Stimulated activated CD4-positive, alpha-beta T cell treated with anti-CD3 and anti-CD28 coated beads, TNF-alpha, amount 100 ng/mL, for 1 hour (primary cell): ENCODE measurements at places on chromosomes 16 and 17.

GRCh38 chr16:76114681-76115080, 162.5 kb upstream of the CNTNAP4 start:
- DNase-seq: no peak

DNA sequence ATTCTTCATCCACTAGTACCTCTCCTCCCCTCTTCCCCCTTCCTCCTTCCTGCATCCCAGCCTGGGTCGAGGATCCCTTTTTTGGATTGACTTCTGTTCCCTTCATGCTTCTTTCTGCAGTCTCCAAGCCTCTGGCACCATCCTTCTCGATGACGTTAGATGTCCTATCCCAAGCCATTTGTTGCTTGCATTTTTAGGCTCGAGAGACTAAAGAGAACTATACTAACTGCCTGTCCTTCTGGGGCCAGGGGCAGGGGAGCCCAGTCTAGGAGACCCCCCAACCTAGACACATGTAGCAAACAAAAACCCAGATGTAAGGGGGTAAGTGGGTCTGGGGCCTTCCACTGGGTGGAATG, 23.9 kb downstream of the UNK start:
- no peak for DNase-seq

DNA sequence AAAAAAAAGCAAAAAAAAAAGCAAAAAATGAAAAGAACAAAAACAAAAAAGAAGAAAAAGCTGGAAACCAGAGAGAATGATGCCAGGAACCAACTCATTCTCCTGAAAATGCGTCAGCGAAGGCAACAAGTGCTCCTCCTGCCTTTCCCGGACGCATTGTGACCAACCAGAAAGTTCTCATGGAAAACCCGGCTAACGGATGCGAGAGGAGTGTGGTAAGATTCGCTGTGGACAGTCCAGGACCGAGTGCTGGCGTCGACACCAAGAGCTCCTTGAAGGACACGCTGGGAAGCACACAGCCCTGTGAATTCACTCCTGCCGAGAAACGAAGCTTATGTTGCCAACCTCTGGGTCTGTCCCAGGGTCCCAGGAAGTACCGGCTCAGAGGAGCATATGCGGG, 43.4 kb downstream of the METRNL start:
- DNase-seq: no peak

- no peak for DNase-seq
These were observed 55.8 kb upstream of the TANC2 start for GRCh38 chr17:62910277-62910676.

DNA sequence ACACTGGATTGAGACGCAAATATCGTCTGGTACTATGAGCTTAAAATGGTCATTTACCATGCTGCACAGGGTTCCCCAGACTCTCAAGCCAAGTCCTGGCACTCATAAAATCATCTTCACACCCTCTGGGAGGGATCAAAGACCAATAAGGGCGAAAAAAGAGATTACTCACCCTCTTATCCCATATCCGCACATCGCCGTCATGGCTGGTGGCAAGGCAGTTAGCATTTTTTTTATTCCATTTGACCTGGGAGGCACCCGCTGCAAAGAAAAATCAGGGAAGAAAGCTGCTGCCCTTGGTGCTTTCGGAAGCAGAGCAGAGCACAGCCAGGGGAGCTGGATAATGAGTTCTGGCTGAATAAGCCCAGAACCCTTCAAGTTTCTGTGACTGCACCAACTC, 42.4 kb downstream of the WDR59 start:
- no peak for DNase-seq

GRCh38 chr16:85162478-85163277, 50.4 kb upstream of the CIBAR2 start:
- DNase-seq: no peak

- no peak for DNase-seq
These were observed 1.3 kb downstream of the SNN start for GRCh38 chr16:11669380-11670146.

GRCh38 chr17:68288375-68288774, 2.6 kb downstream of the SLC16A6 start:
- DNase-seq: no peak

- no peak for DNase-seq
These were observed 1.5 kb upstream of the SLC38A8 start for GRCh38 chr16:84044118-84044488.

DNA sequence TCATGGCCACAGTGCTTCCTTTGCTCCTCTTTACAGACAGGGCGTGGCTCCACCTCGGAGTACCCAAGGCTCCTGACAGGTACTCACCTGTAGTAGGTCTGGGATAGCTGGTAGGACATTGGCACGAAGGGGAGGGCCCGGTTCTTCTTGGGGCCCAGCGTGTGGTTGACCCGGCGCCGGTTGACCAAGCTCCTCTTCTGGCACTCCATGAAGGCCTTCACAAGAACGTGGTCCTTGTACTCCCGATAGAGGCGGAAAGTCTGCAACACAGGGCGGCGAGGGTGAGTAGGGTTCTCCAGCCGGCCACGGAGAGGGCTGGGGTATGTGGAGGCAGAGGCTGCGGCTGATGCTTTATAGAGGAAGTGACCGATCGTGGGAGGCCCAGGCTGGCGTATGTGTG, 69.7 kb downstream of the IL21R start:
- no peak for DNase-seq

- DNase-seq: no peak
These were observed 35.9 kb downstream of the CMTM4 start for GRCh38 chr16:66660422-66661209.

DNA sequence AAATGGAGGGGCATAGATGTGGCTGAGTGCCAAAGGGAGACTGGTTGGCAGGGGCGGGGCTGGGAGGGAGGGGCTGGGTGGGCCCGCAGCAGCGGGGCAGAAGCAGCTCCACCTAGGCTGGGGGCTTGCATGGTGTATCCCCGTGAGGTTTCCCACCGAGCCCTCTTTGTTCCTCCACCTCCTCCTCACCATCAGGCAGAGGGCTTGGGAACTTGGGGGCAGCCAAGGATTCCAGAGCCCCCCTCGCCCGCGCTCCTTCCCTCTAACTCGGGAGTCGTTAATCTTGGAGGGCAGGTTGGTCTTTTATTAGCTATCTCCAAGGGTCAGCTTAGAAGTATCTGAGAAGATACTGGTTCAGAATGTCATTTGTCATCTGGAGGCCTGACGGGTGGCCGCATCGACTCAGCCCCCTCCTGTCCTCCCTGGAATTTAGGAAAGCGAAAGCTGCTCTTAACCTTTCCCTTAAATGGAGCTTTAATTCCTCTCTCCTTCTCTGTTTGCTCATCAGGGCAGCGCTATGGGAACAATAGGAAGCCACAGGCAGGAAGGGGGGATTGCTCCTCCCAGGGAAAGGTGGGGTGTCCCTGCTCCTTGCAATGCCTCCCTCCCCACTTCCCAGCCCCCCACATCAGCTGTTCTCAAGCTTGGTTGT, 274.3 kb upstream of the XYLT1 start:
- DNase-seq: no peak

GRCh38 chr17:57021226-57021940, 43.5 kb downstream of the SCPEP1 start:
- no peak for DNase-seq

- no peak for DNase-seq
These were observed 96.1 kb upstream of the ELAC2 start for GRCh38 chr17:13113821-13114525.

DNA sequence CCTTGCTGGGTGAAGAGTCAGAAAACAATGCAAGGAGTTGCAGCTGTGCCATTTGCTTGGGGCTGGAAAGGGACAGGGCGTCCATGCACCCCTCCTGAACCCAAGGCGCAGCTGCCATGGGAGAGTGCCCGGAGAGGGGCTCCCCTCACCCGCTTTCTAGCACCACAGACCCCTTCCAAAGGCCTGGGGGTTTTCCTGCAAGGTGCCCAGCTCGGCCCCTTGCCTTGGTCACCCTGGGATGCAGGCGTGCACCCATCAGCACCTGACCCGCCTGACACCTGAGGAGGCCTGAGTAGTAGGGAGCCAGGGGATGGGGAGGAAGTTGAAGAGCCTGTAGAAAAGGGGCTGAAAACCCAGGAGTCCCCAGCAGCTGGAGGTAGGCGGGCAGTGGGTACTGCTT, 30.3 kb downstream of the TMEM186 start:
- DNase-seq: no peak

GRCh38 chr16:84726669-84727467, 27.1 kb downstream of the USP10 start:
- DNase-seq: no peak

GRCh38 chr16:82990155-82990554, 363.4 kb downstream of the CDH13 start:
- DNase-seq: no peak

GRCh38 chr16:27685807-27686206, 135.9 kb downstream of the KATNIP start:
- no peak for DNase-seq

GRCh38 chr16:78461496-78462287, 362.2 kb downstream of the WWOX start:
- no peak for DNase-seq

DNA sequence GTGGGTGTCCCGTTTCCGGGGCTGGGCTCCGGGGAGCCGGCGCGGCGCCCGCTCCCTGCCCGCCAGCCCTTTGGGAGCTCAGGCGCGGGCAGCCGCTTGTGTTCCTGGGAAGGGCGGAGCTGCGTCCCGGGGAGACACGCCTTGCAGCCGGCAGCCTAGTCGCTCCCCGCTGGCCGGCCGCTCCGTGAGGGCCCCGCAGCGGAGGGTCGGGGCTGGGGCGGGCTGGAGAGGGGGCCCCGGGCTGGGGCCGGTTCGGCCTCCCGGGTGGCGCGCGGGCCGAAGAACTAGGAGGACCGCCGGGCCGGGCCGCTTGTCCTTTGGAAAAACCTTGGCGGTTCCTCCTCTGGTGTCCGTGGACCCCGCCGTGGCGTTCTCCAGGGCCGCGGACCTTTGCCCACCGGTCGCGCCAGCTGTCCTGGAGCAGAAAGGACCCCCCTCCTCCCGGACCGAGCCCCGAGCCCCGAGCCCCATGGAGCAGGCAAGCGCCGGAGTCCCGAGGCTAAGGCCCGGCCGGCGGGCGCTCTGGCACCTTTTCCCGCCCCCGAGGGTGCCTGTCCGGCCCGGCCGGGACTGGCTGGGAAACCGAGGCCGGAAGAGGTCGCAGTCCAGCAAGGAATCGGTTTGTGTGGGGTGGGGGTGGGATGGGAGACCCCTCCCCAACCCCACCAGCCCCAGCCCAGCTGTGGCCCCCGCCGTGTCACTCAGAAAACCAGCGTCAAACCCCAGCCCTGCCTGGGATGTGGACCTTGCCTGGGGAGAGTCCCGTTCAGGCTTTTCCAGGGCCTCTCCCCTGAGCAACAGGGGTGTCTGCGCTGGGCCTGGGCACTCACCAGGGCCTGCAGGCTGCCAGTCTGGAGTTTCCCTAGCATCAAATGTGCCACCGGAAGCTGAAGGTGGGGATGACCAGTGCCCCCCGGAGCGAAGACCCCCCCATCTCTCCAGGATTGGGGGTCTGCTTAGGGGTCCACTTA, 6.8 kb upstream of the TBC1D3B start:
- DNase-seq: no peak

DNA sequence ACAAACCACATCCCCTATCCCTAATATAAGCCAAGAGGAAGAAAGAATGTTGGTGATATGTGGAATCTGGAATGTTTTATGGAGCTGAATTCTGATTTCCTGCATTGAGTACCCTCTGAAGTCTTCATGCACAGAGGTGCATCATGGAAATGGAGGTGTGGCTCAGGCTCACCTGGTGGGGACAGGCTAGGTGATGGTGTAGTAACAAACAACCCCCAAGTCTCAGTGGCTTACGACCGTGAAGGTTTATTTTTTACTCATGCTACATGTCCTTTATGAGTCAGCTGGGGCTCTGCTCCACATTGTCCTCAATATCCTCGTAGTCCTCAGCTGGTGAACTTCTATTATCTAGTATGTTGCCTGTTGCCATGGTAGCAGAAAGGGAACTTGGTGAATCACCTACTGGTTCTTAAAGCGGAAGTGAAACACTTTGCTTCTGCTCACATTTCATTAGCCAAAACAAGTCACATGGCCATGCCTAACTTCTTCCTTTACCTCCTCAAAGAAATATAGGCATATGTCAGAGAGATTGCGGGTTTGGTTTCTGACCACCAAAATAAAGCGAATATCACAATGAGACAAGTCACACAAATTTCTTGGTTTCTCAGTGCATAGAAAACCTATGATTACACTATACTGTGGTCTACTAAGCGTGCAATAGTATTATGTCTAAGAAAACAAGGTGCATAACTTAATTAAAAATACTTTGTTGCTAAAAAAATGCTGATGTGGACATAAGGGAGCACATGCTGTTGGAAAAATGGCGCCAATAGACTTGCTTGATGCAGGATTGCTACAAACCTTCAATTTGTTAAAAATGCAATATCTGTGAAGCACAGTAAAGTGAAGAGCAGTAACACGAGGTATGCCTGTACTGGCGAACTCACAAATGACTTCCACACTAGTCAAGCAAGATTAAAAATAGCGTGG, at the start of gene PMFBP1:
TSS of gene PMFBP1 (minus strand) at position 51 of the 930 bp plus-strand sequence. CDS start 947 bp downstream, outside the sequence.
- no peak for DNase-seq

DNA sequence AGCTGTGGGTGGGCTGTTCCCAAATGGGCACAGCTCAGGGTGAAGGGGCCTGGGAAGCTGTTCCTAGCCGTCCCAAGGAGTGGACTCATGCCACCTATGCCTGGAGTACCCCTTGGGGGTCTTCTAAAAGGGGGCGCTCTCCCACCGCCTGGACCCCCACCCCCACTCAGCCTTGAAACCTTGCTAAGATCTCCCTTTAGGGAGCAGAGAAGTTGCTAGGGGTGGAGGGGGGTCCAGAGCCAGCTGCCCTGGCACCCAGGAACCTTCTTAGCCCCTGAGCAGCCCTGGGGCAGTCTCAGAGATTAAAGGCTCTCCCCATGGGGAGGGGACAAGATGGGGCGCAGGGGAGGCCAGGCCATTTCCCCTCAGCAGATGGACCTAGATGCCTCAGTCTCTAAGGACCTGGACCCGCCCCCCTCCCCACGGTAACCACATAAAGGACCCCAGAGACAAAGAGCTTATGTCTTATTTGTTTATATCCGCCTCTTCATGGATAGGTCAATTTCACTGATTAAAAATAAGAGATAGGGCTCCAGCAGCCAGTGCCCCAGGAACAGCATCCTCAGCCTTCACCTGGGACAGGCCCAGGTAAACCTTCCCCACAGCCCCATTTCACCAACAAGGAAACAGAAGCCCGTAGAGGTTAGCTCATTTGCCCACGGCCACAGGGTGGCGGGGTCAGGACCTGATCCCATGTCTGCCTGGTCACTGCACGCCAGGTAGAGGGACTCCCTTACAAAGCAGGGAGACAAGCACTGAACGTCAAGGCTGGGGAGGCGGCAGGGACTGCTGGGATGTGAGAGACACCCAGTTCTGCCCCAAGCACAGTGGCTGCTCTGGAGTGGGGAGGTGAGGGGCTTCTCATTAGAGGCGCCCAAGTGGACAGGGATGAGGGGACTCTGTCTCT, 3.4 kb downstream of the MTSS2 start:
- DNase-seq: no peak

GRCh38 chr17:9356488-9356911, 219.1 kb downstream of the STX8 start:
- DNase-seq: no peak
